ENCODE measurements at places on chromosomes 4 and X. TPM values are rescaled to one million over a fixed set of nuclear protein-coding genes. Genes with fewer than 3 reads are reported as not detected.

Gene TLR2
- polyA plus RNA-seq = 27.5 TPM

Gene GDPD2
- not detected for polyA plus RNA-seq

Gene ZFP92
- polyA plus RNA-seq = 1.5 TPM

Gene NCAPG
- polyA plus RNA-seq = 0.73 TPM

Gene NOP14
- polyA plus RNA-seq = 20.4 TPM

Gene HTN3
- not detected for polyA plus RNA-seq

Gene TASL
- polyA plus RNA-seq = 3.3 TPM

Gene HTRA3
- 23.5 TPM for polyA plus RNA-seq

Gene MTMR8
- 0.53 TPM for polyA plus RNA-seq

Gene HAND2
- 0.28 TPM for polyA plus RNA-seq

Gene SORBS2
- 14.4 TPM for polyA plus RNA-seq

Gene LUZP4
- not detected for polyA plus RNA-seq

Gene FGFR3
- 20.0 TPM for polyA plus RNA-seq

Gene TEX13C
- polyA plus RNA-seq = not detected

Gene UGT2A3
- not detected for polyA plus RNA-seq

Gene CPLX1
- polyA plus RNA-seq = 2.9 TPM

Gene CENPVL3
- polyA plus RNA-seq = not detected

Gene RLIM
- 7.4 TPM for polyA plus RNA-seq

Gene GPRASP2
- polyA plus RNA-seq = 2.8 TPM

Gene PPEF1
- polyA plus RNA-seq = 0.22 TPM

Gene PRDM8
- polyA plus RNA-seq = 2.9 TPM

Gene SPANXC
- not detected for polyA plus RNA-seq

Gene AGA
- 19.0 TPM for polyA plus RNA-seq

Gene LRRC66
- 0.05 TPM for polyA plus RNA-seq

Gene STPG2
- polyA plus RNA-seq = 0.10 TPM

Gene GAGE12E
- not detected for polyA plus RNA-seq

Gene SHISA3
- 1.00 TPM for polyA plus RNA-seq

Gene KIAA1210
- not detected for polyA plus RNA-seq

Gene KCNIP4
- polyA plus RNA-seq = not detected

Gene ERAS
- 0.24 TPM for polyA plus RNA-seq

Gene NFKB1
- 61.2 TPM for polyA plus RNA-seq

Gene TBX22
- polyA plus RNA-seq = not detected

Gene CC2D2A
- 12.5 TPM for polyA plus RNA-seq

Gene DOK7
- 2.3 TPM for polyA plus RNA-seq

Gene BEX4
- polyA plus RNA-seq = 66.6 TPM

Gene ASMT
- 0.37 TPM for polyA plus RNA-seq

Gene ANOS1
- polyA plus RNA-seq = 6.0 TPM

Gene DSPP
- polyA plus RNA-seq = not detected

Measured in lung (tissue), 17 donors.